ENCODE measurements at places on chromosomes 3 and 15.

DNA sequence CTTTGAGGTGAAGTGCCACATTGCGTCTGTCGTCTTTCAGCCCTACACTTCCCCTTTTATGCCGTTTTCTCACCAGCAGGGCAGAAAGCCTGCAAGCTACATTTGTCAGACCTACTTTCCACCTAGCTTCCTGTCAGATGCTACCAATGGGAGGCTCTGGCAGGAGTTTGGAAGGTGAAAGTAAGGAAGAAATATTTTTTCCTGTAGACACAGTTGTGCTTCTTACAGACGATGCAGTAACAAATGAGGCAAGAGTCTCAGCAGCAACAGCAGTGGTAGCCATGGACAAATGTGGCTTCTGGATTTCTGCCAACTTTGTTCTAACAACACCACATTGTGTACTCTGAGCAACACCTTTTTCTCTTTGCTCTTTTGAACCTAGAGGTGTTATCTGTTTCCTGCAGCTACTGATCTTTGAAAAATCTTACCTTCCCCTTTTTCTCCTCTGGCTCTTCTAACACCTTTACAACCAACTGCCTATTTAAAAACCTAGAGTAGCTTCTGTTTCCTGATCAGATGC is 70.6 kb upstream of the STT3B start:
- no peak for DNase-seq

- DNase-seq: peak; percentile 80
These were observed 1.7 kb upstream of the HES1 start for GRCh38 chr3:194134231-194134756.

- peak; percentile 82 for DNase-seq
These were observed 511.6 kb upstream of the MDFIC2 start for GRCh38 chr3:70824078-70824477.

GRCh38 chr15:93982226-93982727 is 249.1 kb upstream of the MCTP2 start:
- DNase-seq: peak; percentile 88

DNA sequence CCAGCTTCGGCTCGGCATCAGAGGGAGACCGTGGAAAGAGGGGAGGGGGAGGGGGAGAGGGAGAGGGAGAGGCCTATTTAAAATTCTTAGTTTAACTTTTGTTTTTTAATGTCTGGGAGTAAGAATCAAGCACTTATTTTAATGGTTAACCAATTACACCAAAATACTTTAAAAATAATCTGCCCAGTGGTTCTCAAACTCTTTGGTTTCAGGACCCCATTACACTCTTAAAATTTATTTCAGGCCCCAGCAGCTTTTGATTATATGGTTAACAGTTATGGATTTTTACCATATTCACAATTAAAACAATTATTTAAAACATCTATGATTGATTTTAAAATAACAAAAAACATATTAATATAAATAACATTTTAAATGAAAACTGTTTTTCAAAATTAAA is 44.5 kb downstream of the NKIRAS1 start:
- DNase-seq: no peak

GRCh38 chr15:45873781-45874180 is 239.0 kb downstream of the SQOR start:
- DNase-seq: no peak

- DNase-seq: no peak
These were observed 34.2 kb downstream of the GABRA5 start for GRCh38 chr15:26901041-26901440.

- no peak for DNase-seq
These were observed 14.0 kb upstream of the ALAS1 start for GRCh38 chr3:52183786-52184445.

GRCh38 chr3:104642827-104643226 is 723.9 kb upstream of the ALCAM start:
- DNase-seq: no peak

DNA sequence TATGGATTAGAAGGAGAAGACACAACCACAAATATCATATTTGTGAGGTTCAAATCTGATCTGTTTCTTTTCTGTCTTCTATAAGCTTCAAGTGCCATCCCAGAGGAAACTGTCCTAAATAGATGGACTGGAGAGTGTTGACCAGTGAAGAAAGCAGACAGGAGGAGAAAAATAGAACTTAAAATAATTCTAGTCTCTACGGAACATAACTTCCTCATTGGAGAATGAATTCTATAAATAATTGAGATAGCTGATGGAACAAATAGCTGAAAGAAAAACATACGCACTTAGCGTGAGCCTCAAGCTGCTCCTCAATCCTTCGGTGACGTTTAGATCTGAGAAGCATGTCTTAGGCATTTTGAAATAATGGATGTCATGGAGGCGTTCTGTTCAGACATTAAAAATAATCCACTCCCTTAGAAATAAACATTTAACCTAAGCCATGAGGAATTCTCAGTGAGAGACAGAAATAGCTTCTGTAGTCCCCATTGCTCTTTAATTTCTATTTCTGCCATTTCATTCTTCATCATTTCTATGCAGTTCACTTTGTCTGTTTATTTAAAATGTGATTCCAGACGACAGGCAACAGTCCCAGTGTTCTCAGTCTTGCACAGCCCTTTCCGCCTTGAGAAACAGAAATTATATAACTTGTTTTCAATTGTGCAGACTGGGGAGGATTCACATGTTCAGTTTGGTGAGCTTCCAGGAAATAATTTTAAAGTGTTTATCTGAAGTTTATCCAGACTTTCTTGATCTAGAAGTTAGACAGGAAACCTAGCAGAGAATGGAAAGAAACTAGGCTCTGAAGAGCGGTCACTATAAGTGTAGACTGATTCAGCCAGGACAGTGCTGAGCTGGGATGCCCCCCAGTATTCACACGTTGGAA is 97.3 kb downstream of the NR1D2 start:
- peak; percentile 19 for DNase-seq

- DNase-seq: peak; percentile 54
These were observed 8.1 kb downstream of the B2M start for GRCh38 chr15:44719293-44719999.

- DNase-seq: no peak
These were observed 281.3 kb downstream of the DIPK2A start for GRCh38 chr3:144252896-144253295.

- DNase-seq: no peak
These were observed 336.1 kb downstream of the TBL1XR1 start for GRCh38 chr3:176861137-176861536.

GRCh38 chr3:131518680-131519079 is 15.9 kb upstream of the MRPL3 start:
- DNase-seq: no peak

DNA sequence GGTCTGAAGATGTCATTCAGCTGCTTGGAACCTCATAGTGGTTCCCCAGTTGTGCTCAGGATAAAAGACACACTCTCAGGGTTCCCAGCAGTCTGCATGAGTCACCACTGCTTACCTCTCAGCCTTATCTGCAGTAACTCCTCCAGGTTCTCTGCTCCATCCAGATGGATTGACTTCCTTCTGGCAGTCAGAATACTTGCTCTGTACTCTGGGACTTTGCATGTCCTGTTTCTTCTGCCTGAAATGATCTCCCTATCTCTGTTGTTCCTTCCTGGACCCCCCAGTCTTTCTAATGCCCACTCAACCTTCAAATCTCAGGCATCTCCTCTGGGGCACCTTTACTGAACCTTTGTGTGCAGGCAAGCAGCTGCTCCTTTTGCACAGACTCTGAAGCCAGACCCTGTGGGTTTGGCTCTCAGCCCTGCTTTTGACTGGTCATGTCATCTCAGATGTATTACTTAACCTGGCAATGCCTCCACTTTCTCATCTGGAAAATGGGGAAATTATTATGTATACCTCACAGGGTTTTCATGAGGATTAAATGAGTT is 38.4 kb downstream of the ITPR1 start:
- DNase-seq: peak; percentile 5

GRCh38 chr3:132432639-132433038 is 15.3 kb downstream of the DNAJC13 start:
- peak; percentile 90 for DNase-seq

GRCh38 chr3:20405744-20406143 is 219.7 kb upstream of the SGO1 start:
- peak; percentile 90 for DNase-seq

GRCh38 chr3:52479877-52480575 is 15.1 kb upstream of the STAB1 start:
- DNase-seq: no peak
